ENCODE measurements at places on chromosomes 2 and 18. TPM values are rescaled to one million over a fixed set of nuclear protein-coding genes. Genes with fewer than 3 reads are reported as not detected.

GRCh38 chr2:105432749-105433148 lies 33.9 kb upstream of the FHL2 start:
- DNase-seq: no peak

DNA sequence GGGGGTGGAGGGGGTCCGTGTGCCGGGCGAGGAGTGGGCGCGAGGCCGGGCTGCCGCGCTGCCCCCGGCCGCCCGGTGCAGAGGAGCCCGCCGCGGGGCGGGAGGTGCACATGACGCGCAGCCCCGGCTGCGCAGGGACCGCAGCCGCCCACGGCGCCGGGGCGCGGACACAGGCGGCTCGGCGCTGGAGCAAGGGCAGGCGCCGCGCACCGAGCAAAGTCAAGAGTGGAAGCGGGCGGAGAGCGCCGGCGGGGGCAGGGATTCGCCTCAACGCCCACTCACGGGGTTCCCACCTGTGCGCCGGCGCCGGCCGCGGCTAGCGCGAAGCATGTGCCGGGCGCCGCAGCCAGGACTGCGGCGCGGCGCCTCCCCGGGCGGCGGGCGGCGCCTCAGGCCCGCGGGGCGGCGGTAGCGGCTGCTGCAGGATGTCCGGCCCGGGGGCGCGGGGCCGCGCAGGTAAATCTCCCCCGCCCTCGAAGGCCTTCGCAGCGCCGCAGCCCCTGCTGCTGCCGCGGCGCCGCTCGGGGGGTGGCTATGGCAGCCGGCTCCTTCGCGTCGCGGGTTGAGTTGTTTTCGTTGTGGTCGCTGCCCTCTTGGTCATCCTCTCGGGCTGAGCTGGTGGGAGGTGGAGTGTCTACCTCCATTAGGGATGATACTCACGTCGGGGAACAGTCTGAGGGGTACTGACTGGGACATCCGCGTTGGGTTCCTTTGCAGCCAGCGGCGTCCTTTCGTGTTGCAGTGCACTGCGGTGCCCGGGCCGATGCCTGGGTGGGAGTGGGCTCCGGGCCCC lies 216.3 kb upstream of the DTNA start:
- DNase-seq: peak; percentile 22

DNA sequence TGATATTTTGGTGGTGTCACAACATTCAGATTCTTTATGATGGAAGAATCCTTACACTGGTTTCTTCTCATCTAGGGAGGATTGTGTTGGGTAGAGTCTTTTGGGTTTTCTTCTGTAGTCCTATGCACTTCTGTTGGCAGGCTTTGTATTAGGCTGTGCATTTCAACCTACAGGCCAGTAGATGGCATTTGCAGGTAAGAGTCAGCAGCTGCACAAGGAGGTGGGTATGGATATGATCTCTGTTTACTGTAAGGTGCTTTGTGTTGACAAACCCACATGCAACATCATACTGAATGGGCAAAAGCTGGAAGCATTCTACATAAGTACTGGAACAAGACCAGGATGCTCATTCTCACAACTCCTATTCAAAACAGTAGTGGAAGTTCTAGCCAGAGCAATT lies 656.8 kb downstream of the METTL4 start:
- DNase-seq: peak; percentile 17

DNA sequence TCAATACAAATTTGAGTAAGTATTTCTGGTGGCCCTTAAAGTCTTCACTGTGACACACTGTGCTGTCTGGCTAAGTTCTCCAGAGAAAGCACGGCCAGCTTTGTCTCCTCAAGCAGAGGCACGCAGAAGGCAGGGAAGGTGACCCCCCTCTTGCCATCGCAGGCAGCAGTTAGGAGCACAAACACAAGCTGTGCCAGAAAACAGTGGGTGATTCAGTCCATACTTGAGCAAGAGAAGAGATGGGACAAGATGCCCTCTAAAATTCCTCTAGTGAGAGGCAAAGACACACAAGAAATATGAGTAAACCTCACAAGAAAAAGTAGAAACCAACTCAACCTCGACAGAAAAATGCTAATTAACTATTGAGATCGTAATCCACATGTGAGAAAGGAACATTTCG lies 9.8 kb downstream of the MCEE start:
- DNase-seq: no peak

DNA sequence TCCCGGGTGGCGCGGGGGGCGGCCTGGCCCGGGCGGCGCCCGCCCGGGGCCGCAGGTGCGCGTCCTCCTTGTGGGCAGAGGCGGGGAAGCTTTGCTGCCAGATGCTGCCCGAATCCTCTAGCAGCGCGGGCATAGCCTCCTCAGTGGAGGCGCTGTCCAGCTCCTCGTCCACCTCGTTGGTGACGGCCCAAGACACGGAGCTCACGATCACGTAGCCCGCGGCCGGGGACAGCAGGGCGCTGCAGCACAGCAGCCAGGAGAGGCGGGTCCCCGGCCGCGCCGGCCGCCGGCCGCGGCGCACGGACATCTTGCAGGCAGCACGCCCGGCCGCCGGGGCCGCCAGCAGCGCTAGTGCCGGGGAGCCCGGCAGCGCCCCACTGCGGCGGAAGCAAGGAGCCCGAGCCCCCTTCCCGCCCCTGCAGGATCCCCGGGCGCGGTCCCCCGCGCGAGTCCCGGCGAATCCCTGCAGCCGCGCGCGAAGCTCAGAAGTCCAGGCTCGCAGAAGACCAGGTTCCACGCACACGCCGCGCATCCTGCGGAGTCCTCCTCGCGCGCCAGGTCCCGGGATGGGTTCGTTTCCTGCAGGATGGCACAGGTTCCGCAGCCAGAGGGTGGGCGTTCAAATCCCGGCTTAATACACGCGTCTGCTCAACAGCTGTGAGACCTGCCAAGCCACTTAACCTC lies at the start of gene CREG2:
Gene CREG2 (minus strand): TSS at position 353 of the 684 bp plus-strand sequence. CDS start 46 bp downstream, at position 307.
- peak; percentile 86 for DNase-seq

GRCh38 chr18:31429623-31430022 lies 17.9 kb upstream of the DSG3 start:
- DNase-seq: no peak

The ZNF521 gene
- total RNA-seq: not detected

The SCYGR4 gene
- total RNA-seq: not detected

The IL1RN gene
- 0.78 TPM for total RNA-seq
